CD4-positive, alpha-beta T cell treated with Interferon gamma for 1 hour (primary cell): ENCODE measurements at places on chromosomes 1 and 21.

GRCh38 chr1:117575586-117576225 lies 30.1 kb upstream of the TENT5C start:
- no peak for DNase-seq

- DNase-seq, result no peak
Observed at GRCh38 chr1:232037774-232038388, 411.3 kb downstream of the DISC1 start.

DNA sequence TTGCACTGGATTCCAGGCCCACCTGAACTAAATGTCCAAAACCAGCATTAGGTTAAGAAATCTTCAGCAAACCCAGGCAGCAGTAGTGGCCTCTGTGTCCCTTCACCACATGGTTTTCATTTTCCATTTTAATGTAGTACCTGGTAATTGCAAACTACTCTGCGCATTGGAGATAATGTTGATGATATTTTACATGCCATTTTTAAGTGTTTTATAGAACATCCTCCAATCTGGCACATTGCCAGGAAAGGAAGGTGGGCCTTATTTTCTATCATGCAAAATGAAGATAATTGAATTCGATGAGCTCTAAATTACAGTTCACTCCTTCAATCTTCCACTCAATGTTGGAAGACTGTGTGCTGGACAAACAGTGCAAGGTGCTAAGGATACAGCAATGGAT lies 89.5 kb downstream of the ZC3H11B start:
- no peak for DNase-seq

GRCh38 chr21:43211760-43212115 lies 42.9 kb downstream of the CRYAA start:
- no peak for DNase-seq

GRCh38 chr1:147892731-147893214 lies 9.8 kb upstream of the GJA8 start:
- peak; percentile 7 for DNase-seq

GRCh38 chr21:39434950-39435349 lies 10.6 kb downstream of the LCA5L start:
- no peak for DNase-seq

DNA sequence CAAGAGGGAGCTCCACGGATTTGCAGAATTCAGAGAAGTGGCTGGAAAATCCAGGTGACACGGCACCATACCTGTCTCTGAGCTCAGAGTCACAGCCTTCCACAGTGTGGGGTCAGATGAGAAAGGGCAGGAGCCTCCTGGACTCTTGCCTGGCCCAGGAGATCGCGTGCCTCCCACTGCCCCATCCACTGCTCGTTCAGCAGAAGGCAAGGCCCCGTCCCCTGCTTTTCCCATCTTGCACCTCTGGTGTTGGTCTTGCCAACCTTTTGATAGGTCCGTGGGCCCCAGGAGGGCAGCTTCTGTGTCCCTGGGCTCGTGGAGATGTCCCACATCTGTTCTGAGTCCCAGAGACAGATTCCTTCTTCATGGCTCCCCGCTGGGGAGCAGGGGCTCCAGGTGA lies 83.7 kb upstream of the VAMP3 start:
- DNase-seq, result no peak

- DNase-seq, result no peak
Observed at GRCh38 chr1:119373465-119373864, 4.9 kb downstream of the HAO2 start.

GRCh38 chr21:39562791-39563770 lies 49.7 kb upstream of the B3GALT5 start:
- DNase-seq, result no peak

DNA sequence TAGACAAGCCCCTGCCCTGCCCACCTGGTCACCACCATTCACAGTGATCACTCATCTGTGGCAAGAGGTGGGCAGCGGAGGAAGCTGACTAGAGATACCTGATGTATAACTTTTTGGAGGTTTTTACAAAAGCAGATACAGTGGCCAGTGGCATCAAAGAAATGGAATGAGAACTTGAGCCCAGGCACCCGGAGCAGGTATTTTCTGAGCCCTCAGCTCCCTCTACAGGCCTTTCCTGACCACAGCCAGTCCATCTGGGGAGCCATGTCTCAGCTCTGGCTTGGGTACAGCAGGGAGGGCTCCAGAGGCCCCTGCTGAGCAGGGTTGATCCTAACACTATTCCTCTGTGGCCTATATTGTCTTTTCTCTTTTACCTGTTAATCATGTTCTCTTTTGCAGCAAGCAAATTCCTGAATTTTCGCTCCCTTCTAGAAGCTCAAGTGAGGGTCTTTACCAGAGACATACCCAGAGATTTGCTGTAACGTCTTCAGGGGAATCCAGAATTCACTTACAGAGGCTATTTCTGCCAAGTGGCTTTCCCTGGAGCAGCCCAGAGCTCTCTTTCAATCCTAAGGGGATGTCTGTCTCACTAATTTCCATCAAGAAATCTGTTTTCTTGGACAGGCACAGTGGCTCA lies 27.3 kb downstream of the GPR157 start:
- DNase-seq, result peak; percentile 41

GRCh38 chr1:178784131-178784536 lies 59.1 kb downstream of the RALGPS2 start:
- DNase-seq, result no peak

- DNase-seq, result no peak
Observed at GRCh38 chr1:15016001-15016400, 137.5 kb upstream of the TMEM51 start.

DNA sequence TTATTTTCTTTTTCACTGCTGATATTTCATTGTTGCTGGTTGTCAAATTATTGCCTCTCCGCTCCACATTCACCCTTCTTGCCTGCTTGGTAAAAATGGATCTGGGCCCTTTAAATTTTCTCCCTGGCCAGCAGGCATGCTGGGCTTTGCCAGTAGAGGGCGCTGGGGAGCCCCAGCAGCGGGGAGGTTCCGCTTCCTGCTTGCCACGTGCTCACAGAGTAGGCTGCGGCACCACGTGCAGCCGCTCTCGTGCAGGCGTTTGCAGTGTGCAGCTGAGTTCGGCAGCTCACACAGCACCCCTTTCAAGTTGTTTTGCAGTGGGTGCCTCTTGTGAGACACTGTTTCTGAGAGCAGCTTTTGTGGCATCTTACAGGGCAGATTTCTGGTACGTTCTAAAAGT lies at the start of gene ACTL8:
ACTL8 (plus strand) TSS at position 214 of the 400 bp plus-strand sequence. CDS start 67,676 bp downstream, outside the sequence.
- no peak for DNase-seq

DNA sequence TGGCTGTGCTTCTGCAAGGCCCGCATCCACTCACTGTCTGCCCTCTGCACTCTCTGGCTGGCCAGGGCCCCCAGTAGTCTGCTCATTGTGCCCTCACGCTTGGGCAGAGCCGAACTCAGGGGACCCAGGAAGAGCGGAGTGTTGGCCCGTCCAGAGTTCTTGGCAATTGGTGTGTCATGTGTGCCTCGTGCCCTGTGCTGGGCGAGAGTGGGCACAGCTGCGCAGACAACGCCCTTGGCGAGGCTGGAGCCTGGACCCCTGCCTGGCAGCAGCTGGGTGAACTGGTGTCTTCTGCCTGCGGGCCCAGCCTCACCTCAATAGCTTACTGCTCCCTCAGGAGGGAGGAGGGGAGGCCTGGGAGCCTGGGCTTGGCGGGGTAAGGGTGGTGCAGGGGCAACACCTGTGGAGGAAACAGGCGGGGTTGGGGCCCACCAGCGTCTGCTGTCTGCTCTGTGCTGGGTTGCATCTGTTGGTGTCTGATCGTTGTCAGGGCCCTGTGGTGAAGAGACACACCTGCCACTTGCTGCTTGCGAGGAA lies 2.1 kb downstream of the GUK1 start:
- DNase-seq, result peak; percentile 34

DNA sequence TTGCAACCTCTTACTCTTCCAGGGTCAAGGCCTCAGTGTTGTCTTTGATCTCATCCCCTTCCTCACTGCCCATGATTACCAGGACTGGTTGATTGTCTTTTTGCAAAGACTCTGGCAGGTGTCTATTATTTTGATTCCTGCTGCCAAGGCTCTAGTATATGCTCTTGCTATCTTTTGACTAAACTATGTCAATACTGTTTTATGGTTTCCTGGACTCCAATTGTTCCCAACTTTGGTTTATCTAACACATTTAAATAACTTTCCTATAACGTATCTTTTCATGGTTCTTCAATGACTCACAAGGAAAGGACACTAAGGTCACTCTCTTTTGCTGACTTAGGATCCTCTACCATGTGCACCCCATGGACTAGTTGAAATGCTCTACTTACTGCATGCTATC lies 141.5 kb downstream of the PTPRC start:
- no peak for DNase-seq

GRCh38 chr21:26832546-26832945 lies 12.7 kb downstream of the ADAMTS1 start:
- DNase-seq, result no peak

DNA sequence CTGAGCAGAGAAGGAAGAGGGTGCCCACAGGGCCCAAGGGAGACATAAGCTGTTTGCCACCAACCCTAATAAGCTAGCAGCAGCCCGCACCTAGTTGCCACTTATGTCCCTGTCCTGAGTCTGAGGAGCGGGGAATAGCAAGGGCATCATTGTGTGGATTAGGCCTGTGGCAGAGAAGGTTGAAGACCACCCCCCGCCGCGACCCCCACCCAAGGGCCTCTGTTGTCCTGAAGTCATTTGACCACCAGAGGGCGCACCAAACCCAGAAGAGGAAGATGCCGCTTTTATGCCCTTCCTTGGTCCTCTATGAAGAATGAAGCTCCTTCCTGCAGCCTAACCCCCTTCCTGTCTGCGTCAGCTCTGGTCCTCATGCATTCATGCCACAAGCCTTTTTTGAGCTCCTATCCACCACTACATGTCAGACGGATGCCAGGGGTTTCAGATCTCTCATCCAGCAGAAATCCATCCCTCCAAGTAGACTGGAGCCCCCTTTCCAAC lies 16.6 kb downstream of the RHBG start:
- DNase-seq, result peak; percentile 64

- DNase-seq, result peak; percentile 31
Observed at GRCh38 chr1:47231301-47232186, 481 bp downstream of the TAL1 start.

DNA sequence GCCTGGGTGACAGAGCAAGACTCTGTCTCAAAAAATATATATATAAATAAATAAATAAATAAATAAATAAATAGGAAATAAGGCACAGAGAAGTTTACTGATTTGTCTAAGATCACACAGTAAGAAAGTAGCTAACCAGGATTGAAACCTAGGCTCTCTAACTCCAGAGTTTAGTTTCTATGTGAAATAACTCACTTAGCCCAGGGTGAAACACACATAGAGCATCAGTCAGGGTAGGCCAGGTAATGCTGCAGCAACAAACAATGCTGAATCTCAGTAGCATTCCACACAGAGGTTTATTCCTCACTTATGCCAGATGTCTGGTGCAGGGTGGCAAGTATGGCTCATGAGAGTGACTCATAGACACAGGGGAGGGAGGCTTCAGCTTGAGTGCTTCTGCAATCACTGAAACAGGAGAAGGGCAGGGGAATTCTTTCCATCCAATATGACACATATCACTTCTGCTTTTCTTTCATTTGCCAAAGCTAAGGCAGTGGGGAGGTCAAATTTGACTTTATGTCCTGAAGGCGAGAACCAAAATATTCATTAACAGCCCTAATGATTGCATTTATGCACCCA lies 37.1 kb upstream of the KANK4 start:
- peak; percentile 38 for DNase-seq

DNA sequence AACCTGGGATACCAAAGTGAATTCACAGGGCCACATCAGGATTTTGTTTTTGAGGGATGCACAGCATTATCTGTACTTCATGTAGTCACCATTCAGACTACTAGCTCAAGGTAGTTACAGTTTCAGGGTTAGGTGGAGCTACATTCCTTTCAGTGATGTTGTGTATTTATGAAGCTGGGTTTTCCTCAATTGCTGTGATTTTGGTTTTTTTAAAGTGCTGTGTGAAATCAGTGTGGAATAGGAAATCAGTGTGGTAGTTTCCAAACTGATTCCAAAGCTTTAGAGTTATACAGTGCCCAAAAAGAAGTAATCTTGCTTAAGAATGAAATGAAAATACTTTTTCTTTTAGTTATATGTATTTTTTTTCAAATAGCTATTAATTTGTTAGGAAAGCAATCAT lies 95.8 kb downstream of the PKN2 start:
- DNase-seq, result no peak

DNA sequence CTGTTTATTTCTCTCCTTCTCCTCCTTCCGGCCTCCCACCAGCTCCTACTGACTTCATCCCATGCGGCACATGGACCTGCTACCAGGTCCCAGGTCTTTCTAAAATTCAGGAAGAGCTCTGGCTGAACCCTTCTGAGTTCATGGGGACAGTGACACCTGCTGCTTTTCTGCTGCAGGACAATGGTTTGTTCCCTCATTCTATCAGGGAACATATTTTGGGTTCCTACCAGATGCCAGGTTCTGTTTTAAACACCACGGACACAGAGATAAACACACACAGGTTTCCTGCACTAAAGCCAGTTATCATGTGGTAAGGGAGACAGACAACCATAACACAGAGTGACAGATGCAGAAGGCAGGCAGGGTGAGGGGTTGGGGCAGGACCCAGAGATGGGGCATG lies 114.0 kb upstream of the RAB4A start:
- DNase-seq, result no peak

DNA sequence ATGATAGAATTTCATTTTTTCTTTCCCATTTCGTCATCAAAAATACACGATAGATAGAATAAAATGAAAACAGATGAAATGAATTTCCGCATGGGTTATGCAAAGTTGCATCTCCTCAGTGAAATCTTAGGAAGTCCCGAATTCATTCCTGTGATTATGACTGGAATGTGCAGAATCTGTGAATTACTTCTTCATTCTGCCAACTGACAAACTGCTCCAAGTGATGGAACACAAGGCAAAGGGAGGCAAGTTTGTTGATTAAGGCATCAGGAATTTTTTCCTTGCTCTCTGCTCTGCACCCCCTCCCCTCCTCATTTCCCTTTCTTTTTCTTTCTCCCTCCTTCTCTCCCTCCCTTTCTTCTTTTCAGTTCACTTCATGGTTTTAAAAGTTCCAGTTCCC lies 37.0 kb upstream of the ADGRL4 start:
- no peak for DNase-seq

GRCh38 chr1:65940126-65940525 lies 147.4 kb downstream of the PDE4B start:
- no peak for DNase-seq

DNA sequence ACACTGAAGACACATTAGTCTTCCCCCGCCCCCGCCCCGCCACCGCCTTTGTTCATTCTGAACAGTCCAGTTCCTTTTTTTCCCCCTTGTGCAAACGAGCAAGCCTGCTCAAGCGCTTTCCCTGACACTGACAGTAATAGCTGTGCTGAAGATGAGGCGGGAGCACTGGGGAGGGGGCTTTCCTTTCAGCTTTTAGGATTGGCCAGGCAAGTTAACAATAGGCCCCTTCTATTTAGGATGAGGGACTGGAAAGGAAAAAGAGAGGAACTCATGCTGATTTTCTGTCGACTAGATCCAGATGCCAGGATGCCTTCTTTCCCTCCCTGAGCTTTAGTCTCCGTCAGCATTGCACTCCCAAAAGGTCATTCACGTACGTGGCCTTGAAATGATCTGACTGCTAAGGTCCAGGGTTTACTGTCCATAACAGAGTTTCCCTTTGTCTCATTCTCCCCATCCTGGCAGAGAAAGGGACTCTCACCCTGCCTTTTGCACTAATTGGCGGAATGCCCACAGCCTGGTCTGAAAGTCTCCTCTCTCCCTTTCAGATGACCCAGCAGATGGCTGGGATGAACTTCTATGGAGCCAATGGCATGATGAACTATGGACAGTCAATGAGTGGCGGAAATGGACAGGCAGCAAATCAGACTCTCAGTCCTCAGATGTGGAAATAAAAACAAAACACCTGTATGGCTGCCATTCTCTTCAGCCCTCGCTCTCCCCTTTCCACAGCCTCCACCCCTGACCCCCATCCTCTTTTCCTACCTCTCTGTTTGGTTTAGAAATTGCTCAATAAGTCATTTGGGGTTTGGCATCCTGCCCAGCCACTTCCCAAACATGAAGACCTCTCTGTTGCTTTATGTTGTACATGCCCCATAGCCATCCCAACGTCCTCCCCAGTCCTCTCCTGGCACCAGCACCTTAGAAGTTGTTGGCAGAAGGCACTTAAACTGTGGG lies 28.6 kb upstream of the ZFP69B start:
- no peak for DNase-seq
